Natural killer cell treated with Interleukin-12 subunit alpha and Interleukin-12 subunit beta and Interleukin-15 and Interleukin-18, amount 100 ng/mL, for 72 hours (primary cell): ENCODE measurements at places on chromosomes 12 and 14. TPM values are rescaled to one million over a fixed set of nuclear protein-coding genes. Genes with fewer than 3 reads are reported as not detected.

Gene PIP4P1
- total RNA-seq = 33.3 TPM

Gene PAX9
- not detected for total RNA-seq

Gene ADAM20
- total RNA-seq = 0.84 TPM

GRCh38 chr12:10453156-10453555, at the start of gene KLRC1:
TSS of gene KLRC1 (minus strand) at chr12:10453377. CDS start at chr12:10451156, 2,221 bp downstream.
- no peak for DNase-seq

GRCh38 chr12:62537551-62537950, 70.9 kb downstream of the MON2 start:
- DNase-seq = no peak

- DNase-seq = no peak
These were observed 44.7 kb downstream of the CCDC88C start for GRCh38 chr14:91372671-91373495.

DNA sequence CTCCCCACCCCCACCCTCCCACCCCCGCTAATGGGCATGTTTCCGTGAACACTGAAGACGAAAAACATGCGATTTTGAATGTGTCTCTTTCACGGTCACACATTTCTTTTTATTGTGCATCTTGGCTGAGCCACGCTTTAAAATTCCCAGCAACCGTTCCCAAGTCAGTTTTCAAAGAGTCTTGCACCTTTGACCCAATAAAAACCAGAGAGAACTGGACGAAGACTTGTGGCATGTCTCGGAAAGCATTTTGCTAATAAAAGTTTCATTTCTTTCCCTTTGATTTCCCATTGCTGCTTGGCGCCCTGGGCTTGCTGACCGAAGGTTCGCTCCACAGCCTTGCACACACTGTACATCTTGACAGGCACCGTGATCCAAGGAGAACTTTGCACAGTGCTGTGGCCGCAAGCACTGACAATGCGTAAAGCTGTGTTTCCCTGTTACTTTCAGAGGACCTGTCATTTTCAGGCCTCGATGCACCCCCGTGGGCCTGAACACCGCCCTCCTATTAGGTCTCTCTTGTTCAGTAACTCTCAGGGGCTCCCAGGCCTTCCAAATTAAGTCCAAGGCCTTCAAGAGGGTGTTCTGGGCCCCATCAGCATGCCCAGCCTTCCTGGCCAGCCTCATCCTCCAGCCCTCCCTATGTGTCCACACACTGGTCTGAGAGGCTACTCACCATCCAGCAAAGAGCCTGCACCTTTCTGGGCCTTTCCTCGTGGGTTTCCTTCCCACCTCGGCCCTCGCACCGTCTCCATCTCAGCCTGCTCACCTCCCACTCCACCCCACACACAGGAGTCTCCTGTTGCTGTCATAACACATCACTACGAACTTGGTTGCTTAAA, 63.4 kb upstream of the DIO3 start:
- peak; percentile 37 for DNase-seq

- no peak for DNase-seq
These were observed 163.5 kb upstream of the NEDD1 start for GRCh38 chr12:96743606-96744005.

DNA sequence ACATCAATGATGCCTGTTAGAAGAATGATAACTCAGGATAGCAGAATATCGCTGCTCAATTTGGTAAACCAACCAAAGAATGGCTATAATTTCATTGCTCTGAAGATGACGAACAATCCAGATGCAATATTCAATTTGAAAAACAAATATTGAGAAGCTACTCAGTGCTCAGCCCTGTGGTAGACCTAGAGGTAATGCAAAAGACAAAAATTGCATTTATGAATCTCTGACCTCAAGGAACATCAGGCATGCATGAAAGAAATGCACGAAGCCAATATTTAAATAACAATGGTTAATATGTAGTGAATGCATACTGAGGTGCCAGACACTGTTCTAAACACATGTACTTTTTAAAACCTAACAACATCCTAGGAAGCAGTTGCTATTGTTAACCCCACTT, 298.6 kb upstream of the TMTC1 start:
- no peak for DNase-seq

- no peak for DNase-seq
These were observed 37.0 kb downstream of the RASAL1 start for GRCh38 chr12:113098441-113099028.

GRCh38 chr12:114698566-114699163, 14.7 kb upstream of the TBX3 start:
- no peak for DNase-seq

- no peak for DNase-seq
These were observed 33.9 kb downstream of the SLC39A9 start for GRCh38 chr14:69432364-69432763.

GRCh38 chr12:53956251-53956887, 1.7 kb downstream of the HOXC12 start:
- DNase-seq = no peak
